GM23338 (cell line): ENCODE measurements at places on chromosomes 2 and 18.

- DNase-seq = no peak
Observed at GRCh38 chr18:8742387-8743361, 37.3 kb downstream of the MTCL1 start.

DNA sequence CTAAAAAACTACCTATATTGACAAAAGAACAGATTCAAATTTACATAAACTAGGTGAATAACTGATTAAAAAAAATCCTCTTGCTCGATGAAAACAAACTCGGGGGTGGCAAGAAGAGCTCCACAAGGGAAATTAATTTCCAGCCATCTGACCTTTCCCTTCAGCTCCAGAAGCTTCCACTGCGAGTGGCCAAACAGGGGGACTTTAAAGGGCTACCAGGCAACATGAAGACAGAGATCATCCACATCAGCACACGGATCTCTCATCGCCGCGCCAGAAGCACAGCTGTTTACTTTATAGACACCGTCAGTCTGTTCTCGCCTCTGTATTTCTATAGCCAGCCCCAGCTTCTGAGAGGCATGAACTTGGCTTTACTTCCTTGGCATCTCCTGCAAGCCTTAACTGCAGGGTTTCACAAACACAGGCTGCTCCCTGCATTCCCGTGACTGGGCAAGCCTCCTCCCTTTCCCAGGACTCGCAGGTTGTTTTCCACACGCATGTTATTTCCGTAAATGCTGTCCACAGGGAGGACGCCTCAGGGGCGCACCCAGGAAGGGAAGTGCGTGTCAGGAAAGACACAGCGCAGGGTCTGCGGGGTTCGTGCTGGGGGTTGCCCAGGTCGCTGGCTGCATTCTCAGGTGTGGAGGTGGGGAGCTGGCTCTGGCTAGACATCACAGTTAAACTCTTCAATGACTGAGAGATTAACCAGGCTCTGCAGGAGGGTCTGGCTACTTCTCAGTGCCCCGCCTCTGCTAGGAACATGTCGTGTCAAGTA, 85.0 kb downstream of the USP40 start:
- DNase-seq = no peak

- DNase-seq = peak; percentile 60
Observed at GRCh38 chr2:113277474-113278072, 1.1 kb downstream of the PAX8 start.

DNA sequence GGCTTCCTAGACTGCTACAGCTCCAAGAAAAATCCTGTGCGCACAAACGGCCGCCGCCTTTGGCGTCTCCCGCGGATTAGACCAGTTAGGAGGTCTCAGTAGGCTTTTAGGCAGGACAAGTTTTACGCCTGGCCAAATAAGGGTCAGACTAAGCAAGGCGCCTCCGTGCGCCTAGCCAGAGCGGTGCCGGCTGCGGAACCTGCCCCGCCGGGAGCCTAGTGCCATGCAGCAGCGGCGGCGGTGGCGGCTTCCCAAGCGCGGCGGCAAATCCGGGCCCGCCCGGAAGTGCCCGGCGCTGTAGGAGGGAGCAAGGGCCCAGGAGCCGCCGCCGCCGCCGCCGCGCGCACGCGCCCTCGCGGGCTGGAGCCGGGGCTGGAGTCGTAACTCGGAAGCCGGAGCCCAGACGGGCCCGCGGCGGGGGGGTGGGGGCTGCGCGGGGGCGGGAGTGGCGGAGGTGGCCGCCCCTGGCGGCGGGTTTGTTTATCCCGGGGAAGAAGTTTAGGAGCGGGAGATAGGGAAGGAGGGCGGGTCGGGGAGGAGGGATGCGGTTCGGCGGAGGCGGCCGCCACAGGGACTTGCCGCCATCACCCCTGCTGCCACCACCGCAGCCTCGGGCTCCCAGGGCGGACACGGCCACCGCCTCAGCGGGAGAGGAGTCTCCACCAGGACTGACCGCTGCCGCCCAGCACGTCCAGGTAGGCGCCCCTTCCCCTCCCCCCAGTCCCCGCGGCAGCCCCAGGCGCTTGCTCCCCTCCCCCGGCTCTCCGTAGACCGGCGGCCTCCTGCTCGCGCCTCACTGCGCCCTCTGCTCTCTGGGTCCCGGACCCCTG, at the start of gene SPOPL:
Gene SPOPL, plus strand, starts transcription at position 346 of the 830 bp plus-strand sequence. CDS start 48,447 bp downstream, outside the sequence.
- DNase-seq = peak; percentile 88

DNA sequence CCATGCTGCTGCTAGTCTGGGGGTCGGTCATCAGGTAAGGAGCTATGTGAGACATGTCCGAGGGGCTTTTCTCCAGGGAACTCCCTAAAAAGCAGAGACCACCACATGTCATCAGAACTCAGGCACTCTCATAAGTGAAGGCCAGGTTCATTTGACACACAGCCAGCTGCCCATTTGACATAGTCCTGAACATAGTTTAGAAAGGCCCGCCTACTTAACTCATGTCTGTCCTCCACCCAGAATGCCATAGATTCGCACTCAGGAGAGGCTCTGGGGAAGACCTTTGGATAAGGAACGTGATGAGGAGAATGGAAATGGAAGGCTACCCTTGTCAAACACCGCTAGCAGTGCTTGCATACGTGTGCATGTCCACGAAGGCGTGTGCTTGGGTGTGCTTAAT, 157.2 kb downstream of the PTGR3 start:
- no peak for DNase-seq

- DNase-seq = no peak
Observed at GRCh38 chr2:79487399-79487798, 25.5 kb upstream of the CTNNA2 start.

DNA sequence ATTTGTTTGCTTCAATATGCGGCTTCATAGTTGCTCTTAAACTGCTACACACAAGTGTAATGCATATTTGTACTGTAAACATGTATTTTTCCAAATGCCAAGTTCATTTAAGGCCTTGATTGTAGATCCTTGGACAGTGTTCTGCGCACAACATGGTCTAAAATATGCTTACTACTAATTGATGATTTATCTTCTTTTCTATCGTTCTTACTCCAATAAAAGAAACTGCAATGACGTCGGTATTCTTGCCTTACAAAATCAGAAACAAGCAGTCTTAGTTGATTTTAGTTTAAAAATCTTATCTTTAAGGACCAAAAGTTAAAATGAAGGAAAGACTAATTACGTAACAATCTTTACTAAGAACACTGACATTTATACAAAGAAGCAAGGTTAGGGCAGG, 224.3 kb upstream of the SMAD7 start:
- DNase-seq = no peak

DNA sequence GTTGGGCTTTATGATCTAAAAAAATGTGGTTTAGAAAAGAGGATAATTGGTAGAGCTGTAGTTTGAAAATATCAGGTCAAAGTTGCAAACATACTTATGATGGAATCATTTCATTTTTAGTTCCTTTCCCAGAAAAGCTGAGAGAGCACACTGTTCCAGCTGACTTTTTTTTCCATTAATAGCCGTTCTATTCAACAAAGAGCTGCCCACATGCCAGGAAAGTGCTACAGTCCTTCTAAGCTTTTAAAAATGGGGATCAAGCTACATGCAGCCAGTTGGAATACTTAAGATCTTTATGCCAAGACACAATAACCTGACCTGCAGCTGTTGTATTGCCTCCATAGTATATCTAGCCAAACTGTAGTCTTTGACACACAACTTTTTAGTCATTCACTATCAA, 111.5 kb downstream of the GALNT3 start:
- no peak for DNase-seq

DNA sequence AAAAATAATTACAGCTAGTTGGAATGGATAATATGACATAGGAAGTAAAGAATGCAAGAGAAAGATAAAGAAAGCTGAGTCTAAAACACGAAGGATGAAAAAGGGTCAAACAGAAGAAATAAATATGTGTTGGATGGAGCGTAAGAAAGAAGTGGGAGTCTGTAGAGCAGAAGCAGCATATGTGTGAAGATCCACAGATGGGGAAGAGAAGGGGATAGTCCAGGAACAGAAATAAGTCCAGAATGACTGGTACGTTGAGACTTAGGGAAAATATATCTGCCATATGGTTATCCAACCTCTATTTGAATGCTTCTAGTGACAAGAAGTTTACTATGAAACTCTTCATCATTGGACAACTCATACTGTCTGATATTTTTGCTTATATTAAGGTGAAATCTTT, 18.0 kb downstream of the ABCA12 start:
- no peak for DNase-seq

GRCh38 chr2:202429164-202429980, 53.2 kb downstream of the BMPR2 start:
- DNase-seq = no peak

DNA sequence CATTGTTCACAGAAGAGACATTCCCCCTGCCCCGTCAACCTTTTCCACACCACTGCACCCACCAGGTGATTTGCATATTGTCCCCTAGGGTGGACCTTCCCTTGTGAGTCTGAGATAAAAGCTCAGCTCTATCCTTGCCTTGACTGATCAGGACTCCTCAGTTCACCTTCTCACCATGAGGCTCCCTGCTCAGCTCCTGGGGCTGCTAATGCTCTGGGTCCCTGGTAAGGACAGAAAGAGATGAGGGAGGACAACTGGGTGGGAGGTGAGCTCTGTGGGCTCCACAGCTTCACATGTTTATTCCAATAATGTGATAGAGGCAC, 1160.1 kb downstream of the RPIA start:
- DNase-seq = no peak

- no peak for DNase-seq
Observed at GRCh38 chr2:124762388-124762787, 737.3 kb downstream of the CNTNAP5 start.

- no peak for DNase-seq
Observed at GRCh38 chr18:76984193-76985155, 148.1 kb downstream of the MBP start.

DNA sequence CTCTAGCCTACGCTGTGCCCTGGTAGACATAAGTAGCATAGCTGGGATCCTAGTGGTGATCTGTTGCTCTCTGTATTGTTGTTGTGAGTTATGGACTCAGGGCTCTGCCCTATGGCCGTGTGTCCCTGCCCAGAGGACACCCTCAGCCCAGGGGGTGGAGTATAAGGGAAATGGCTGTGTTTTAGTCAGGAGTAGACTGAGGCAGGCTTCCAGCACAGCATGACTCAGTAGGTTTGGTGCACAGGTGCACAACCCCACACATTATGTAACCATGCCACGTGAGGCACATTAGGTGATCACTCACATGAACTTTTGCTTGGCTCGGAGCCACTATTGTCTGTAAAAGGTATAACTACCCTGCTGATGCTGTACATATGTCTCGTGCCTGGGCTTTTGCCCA, 59.9 kb upstream of the PEX13 start:
- no peak for DNase-seq

GRCh38 chr18:62209046-62209445, 22.0 kb downstream of the RELCH start:
- DNase-seq = no peak

- DNase-seq = no peak
Observed at GRCh38 chr2:69564604-69565003, 78.9 kb downstream of the AAK1 start.

GRCh38 chr2:236164925-236165841, 3.0 kb downstream of the GBX2 start:
- no peak for DNase-seq

DNA sequence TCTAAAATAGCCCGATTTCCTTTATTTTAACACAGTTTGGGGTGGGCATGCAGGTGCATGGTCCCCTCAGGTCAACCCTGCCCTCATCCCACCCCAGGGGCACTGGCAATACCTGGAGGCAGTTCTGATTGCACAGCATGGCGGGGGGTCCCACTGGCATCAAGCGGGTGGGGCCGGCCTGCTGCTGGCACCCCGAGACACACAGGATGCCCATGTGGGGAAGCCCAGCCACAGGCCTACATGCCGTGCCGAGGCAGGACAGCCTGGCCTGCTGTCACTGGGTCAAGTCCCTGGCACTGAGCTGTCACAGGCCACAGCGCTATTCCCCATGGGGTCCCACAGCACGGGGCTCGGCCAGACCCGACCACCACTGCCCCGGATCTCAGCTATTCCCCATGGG, 11.9 kb upstream of the KCNG2 start:
- DNase-seq = no peak

- DNase-seq = peak; percentile 60
Observed at GRCh38 chr2:196167666-196168065, 3.7 kb downstream of the STK17B start.

DNA sequence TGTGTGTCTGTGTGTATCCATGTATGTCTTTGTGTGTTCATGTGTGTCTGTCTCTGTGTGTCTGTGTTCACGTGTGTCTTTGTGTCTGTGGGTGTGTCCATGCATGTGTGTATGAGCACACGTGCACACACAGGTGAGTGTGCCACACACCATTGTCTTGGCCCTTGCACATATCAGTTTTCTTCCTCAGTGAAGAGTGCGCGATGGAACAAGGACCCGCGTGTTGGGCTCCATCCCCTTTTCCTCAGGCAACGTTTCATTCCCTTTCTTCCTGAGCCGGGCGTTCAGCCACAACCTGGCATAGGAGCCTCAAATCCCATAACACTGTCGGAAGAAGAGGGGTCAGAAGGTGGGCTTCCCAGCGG, 74.3 kb downstream of the PTGR3 start:
- no peak for DNase-seq

DNA sequence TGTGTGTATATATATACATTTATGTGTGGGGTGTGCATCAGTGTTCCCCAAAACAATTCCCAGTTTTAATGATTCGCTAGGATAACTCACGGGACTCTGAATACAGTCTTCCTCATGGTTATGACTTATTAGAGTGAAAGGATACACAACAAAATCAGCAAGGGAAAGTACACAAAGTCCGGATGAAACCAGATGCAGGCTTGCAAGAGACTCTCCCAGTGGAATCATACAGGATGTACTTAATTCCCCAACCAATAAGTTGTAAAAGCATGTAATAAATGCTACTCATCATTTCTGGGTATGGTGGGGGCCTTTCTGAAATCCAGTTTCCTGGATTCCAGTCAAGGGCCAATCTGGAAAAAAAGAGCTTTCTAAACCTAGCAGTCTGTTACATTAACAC, 654.1 kb upstream of the SYT4 start:
- no peak for DNase-seq

- no peak for DNase-seq
Observed at GRCh38 chr2:8244639-8245038, 437.2 kb upstream of the ID2 start.

GRCh38 chr2:171651667-171652415, 35.4 kb upstream of the DYNC1I2 start:
- no peak for DNase-seq

DNA sequence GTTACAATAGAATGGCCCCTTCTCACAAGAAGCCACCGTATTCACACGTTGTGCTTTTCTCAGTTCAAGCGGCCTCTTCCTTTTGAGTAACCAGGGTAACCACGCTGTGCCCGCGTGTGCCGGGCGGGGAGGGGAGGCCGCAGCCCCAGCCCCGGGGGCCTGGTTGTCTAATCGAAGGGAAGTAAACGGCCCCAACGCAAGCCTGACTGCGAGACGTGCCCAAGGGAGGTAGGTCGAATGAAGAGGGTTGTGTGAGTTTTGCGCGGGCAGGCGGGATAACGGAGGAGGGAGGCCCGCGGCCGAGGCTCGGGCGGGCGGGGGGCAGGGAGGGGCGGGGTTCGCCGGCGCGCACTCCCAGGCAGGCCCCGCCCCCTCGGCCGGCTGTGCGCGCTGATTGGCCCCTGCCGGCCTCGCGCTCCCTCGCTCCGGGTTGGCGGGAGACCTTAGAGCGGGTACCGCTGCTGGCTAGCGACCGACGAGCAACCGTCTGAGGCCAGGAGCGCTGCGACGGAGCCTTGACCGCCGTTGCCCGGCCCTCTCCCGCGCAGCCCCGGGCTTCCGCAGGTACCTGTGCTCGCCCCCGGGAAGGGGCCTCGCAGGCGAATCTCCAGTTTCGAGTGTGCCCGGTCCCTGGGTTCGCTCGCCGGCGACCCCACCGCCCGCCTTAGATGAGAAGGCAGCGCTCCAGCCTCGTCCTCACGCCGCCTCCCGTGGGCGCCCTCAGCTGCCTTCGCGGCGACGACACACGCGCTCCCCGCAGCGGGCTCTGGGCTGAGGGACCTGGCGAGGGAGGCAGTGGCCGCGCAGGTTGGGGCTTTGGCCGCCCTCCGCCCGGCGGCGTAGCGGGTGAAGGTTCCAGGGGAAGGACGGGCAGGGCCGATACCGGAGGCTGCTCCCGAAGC, at the start of gene SPDYA:
Gene SPDYA, plus strand, starts transcription at position 451 of the 902 bp plus-strand sequence. CDS start 5,181 bp downstream, outside the sequence.
- peak; percentile 93 for DNase-seq
